ENCODE measurements at places on chromosomes 7 and 10. TPM values are rescaled to one million over a fixed set of nuclear protein-coding genes. Genes with fewer than 3 reads are reported as not detected.

DNA sequence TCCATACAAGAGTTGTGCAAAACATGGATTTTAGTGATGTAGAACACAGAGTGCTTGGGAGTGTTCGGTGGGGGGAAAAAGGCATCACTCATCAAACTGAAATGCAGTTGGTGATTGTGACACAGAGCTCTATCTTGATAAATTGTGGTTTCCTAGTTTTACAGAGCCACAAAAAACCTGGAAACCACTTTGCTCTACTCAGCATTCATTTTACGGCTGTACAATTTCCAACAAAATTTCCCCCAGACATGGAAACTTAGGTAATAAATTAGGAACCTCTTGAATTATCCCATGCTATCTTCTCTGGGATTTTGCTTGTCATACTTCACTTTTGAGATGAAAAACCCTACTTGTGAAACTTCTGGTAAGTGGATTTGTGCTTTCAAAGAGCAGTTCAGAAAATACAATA is 614.9 kb upstream of the FZD8 start:
- DNase-seq = peak; percentile 70

DNA sequence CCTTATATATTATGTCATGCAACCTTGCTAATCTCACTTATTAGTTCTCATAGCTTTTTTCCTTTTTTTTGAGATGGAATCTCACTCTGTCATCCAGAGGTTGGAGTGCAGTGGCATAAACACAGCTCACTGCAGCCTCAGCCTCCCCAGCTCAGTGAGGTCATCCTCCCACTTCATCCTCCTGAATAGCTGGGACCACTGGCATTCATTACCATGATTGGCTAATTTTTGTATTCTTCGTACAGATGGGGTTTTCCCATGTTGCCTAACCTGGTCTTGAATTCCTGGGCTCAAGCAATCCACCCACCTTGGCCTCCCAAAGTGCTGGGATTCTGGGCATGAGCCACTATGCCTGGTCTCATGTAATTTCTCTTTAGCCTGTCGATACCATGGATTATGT is 89.1 kb upstream of the TRIM24 start:
- no peak for DNase-seq

GRCh38 chr10:29257106-29257783 is 31.6 kb upstream of the LYZL1 start:
- DNase-seq = peak; percentile 87

DNA sequence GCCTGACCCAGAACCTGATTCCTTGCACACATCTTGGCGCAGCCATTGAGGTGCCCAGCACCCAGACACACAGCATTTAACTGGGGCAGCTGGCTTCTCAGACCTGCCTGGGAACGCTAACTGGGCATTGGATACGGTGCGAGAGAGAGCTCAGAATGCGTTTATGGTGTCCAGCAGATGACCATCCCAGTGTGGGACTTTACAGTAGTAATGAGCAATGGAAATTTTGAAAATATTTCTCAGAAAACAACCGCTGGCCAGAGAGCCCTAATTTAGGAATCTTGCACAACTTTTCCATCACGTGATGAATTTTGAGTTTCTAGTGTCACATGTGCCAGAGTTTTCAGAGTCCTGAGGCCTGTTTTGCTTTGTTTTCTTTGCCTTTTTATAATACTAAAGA is 78.2 kb upstream of the SEC61G start:
- DNase-seq = peak; percentile 40

DNA sequence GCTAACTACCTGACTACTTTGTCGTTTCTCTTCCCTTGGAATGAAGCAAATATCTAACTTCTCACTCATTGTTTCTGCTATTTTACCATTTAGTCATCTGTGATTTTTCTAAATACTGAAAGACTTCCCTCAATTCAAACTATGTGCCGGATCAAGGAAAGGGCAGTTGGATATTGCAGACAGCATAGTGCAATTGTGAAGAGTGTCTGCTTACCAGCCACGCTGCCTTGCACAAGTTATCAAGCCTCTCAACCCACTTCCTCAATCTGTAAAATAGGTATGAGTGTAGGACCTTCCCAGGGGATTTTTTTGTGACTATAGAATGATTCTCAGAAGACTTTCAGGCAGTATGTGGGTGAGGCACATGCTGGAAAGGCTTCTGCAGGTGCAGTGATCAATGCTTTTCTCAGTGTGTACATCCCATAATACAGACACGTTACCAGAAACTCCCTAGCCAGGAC is 54.3 kb downstream of the EGFR start:
- peak; percentile 62 for DNase-seq

DNA sequence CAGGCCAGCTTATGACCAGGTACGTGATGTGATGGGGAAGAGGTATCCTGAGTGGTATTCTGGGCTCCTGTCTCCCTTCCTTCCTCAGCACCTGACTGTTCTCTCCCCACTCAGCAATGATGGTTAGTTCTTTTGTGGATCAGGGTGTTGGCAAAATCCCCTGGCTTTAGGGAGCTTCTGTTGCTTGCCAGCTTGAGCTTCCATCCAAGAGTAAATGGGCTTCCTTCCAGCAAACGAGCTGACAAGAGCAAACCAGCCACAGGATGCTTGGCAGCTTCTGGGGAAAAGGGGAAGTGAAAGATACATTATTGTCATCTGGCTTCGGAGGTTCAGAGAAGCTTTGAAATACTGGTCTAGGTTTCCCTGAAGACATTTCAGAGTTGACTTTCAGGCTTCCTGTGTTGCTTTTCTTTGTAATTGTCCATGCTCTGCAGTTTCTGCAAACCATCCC is 5.2 kb downstream of the DUSP5 start:
- DNase-seq = peak; percentile 90

DNA sequence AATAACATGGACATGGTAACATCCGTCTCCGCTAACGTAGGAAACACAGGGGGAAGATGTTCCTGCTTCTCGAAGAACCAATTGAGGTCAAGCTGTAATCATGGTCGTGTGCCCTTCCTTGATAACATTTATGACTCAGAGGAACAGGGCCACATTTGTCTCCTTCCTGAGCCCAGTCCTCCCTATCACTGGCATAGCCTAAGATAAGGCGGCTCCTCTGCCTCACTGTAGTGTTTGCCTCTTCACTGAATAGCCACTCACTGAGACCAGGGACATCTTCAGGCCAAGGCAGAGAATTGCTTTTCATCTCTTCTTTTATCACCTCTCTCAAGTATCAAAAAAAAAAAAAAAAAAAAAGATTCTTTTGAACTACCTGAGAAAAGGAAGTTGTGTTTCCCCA is 5.4 kb upstream of the GRM8 start:
- no peak for DNase-seq

- no peak for DNase-seq
These were observed 9.2 kb downstream of the TLX1 start for GRCh38 chr10:101140084-101140949.

DNA sequence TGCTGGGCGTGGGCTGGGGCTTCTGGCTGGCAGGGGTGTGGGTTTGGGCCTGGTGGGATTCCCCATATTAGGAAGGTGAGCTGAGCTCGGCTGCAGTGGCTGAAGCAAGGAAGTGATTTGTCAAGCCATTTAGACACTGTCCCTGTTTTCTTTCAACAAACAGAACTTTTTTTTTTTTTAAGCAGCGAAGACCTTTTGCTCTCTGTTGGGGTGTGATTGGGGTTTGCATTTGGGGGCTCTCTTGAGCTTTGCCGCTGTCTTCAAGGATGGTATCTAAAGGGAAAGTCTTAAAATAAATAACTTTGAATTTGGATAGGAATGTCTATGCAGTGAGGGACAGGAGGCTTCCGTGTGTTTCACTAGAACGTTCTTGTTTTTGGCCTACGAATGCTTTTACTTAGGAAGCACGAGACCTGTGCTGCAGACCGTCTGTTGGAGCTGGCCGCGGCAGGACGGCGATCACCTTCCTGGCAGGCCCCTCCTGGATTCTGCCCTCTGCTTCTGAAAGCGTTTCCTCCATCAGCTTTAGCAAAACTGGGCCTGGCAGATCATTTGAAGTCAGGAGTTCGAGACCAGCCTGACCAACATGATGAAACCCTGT is 43.9 kb downstream of the FOXK1 start:
- DNase-seq = peak; percentile 15

GRCh38 chr7:6121141-6121540 is 90.0 kb downstream of the ANKRD61 start:
- peak; percentile 41 for DNase-seq

GRCh38 chr10:48282829-48283228 is 8.3 kb upstream of the FRMPD2 start:
- DNase-seq = no peak

DNA sequence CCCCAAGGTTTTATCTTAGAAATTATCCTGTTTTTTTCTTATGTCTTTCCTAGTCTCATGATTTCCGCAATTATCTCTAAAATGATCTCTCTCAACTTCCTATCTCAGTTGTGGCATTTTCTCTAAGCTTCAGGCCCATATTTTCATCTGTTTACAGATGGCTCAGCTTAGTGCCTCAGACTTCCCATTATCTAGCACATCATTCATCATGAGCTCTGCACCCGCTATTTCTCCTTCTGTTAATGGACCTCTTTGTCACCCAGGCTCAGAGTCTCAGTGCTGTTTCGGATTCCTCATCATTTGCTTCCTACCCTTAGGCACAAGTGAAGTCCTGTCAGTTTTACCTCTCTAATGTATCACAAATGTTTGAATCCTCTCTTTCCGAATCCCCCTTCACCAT is 84.1 kb downstream of the BMPR1A start:
- no peak for DNase-seq

DNA sequence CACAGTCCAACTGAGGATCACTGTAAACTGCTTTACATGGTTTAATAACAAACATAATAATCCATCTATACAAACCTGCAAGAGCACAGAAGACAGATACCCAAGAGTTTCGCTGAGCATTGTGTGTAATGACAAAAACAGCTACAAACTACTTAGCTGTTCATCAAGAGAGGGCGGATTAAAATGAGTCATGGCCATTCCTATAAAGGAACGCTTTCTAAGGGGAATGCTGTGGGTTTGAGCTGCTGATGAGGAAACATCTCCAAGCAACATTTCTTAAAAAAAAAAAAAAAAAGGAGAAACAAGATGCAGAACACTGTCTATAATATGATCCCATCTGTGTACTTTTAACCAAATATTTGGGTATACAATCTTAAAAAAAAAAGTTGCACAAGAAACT is 33.8 kb downstream of the VOPP1 start:
- peak; percentile 97 for DNase-seq

DNA sequence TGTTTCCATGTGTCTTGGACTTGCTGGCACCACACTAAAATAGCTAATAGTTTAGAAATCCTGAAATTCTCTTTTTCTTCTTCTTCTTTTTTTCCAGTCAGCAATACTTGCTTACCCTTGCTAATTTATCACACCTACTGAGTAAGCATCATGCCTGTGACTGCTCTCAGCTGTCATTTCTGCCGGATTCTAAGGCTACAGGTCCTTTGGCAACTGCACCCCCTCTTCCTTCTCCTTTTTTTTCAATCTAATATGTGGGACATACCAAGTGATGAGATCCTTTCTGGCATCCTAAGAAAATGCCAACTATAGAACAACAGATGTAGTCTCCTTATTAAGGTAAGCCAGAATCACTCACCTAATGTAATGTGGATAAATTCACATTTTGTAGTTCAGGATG is 444.7 kb downstream of the MAGI2 start:
- DNase-seq = no peak

DNA sequence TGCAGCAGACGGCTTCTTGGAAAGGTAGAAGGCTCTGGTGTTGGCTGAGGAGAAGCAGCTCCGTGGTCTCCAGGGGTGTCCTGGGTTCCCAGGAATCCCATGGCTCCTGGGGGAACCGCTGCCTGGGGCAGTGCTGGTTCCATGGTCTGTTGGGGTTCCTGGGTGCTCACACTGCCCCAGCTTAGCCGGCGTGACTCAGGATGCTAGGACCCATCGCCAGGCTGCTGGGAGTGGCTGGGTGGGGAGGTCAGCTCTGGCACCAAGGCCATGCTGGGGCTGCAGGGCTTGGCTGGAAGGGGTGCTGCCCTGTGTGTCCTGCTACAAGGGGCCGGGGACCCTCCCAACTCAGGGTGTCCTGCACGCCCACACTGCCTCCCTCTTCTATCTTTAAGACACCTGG is 9.4 kb downstream of the MGMT start:
- no peak for DNase-seq

GRCh38 chr7:123468303-123468702 is 66.1 kb downstream of the IQUB start:
- DNase-seq = no peak

DNA sequence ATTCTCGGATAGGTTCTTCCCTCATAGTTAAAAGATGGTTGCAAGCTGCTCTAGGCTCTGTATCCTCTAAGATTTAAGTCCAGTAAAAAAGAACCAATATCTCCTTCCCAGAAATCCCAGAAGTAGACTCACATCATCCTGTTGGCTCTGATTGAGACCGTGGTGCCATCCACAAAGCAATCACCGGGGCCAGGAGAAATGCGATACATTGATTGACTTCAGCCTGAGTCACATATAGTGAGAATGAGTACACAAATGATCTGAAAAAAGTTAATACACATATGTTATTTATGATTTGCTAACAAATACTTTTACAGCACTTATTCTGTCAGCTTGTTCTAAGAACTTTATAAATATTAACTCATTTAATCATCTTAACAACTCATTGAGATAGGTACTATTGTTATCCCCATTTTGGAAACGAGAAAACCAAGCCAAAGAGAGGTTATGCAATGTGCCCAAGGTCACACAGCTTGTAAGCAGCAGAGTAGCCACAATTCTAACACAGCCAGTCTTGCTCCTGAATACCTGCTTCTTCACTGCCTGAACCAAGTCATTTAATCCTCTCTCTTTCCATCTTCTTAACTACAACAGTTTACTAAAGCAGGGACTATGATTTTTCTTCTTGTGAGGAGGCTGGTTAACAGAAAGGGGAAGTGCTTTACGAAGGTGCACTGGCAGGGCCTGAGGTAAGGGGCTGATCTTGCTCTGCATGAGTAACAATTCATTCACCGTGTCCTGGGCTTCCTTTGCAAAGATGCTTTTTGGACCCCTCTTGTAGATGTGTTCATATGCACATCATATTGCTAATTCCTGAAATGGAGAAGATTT is 177.0 kb downstream of the REEP3 start:
- no peak for DNase-seq

DNA sequence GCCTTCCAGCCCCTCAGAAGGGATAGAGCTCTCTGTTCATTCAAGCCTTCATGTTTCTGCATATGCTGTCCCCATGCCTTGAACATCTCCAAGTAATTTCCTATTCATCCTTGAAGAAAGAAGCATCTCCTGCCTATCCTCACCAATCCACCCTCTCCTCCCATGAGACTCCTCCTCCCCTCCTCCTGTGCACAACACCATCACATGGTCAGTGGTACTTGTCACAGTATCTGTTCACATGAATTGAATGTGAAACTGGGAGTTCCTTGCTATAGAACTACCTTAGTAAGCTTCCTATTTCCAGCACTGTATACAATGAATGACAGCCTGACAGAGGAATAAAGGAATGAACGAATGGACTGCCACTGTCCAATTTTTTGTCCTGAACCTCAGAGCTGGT is 115.5 kb downstream of the GFRA1 start:
- no peak for DNase-seq

PRKCQ gene
- not detected for total RNA-seq

CLRN3 gene
- total RNA-seq = not detected

SH3PXD2A gene
- 64.0 TPM for total RNA-seq

ABCB4 gene
- total RNA-seq = 0.43 TPM

CFAP70 gene
- total RNA-seq = 0.43 TPM

CALCR gene
- total RNA-seq = not detected

Measured in GM23248 (cell line).